Esophagus squamous epithelium (tissue), 5 donors: ENCODE measurements at places on chromosomes 6 and 20.

DNA sequence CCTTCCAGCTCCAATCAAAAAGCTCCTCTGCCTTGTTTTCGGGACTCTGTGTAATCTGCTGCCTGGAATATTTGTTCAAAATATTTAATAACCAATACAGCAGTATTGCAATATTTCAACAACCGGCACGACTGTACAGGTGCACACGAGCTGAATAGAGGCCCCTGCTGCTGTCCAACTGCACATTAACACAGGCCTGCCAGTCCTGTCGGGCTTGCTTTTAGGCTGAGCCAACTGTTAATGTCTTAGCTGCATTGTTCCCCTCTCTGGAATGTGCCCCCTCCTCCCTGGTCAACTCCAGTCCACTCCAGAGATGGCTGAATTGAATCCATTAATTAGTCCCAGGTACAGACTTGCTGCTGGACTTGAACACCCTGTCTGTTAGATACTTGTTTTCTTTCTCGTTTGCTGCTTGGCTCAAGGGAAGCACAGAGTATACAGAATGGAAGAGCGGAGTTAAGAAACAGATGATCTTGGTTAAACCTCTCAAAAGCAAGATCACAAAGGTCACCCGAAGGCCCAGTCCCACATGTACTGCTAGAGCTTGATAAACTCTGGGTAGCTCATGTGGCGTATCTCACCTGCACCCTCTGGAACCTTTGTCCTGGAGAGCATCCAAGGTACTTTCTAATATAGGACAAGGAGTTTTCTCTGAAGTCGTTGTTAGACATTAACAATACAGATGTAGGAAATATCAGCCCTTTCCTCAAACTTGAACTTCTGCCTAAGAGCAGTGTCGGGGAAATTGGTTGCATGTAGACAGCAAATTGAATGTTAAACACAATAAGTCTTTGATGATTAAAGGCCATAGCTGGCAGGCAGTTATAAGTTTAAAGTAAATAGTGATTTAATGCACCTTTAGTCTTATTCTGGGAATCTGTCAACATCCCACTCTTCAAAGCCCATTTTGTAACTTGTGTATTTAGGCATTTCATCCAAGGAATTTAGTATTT, 31.9 kb downstream of the SHLD1 start:
- DNase-seq, result no peak

DNA sequence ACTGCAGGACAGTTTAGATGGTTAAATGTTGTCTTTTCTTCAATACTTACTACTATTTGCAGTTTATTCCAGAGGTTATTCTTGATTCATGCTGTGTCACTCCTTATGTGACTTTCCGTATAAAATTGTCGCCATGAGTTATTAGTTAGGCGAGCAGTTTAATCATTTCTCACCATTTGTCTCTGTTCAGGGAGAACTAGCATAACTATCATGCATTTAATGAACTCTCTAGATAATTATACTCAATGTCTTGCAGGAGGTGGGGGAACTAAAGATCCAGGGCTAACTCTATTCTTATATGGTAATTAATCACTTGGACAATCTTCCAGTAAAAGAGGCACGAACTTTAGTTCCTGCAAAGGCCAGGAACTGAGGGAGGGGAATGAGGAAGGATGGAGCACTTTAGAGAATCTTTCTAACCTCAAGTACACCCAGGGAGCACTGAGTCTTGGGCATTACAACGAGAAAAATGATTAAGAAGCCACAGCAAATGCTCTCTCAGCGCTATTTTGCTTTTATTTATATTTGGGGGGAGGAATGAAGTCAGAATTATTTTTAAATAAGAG, 58.3 kb downstream of the IYD start:
- no peak for DNase-seq

- no peak for DNase-seq
Observed at GRCh38 chr6:13302291-13302690, 26.0 kb downstream of the TBC1D7 start.

GRCh38 chr20:33188421-33188820, 20.5 kb downstream of the BPIFA2 start:
- no peak for DNase-seq

DNA sequence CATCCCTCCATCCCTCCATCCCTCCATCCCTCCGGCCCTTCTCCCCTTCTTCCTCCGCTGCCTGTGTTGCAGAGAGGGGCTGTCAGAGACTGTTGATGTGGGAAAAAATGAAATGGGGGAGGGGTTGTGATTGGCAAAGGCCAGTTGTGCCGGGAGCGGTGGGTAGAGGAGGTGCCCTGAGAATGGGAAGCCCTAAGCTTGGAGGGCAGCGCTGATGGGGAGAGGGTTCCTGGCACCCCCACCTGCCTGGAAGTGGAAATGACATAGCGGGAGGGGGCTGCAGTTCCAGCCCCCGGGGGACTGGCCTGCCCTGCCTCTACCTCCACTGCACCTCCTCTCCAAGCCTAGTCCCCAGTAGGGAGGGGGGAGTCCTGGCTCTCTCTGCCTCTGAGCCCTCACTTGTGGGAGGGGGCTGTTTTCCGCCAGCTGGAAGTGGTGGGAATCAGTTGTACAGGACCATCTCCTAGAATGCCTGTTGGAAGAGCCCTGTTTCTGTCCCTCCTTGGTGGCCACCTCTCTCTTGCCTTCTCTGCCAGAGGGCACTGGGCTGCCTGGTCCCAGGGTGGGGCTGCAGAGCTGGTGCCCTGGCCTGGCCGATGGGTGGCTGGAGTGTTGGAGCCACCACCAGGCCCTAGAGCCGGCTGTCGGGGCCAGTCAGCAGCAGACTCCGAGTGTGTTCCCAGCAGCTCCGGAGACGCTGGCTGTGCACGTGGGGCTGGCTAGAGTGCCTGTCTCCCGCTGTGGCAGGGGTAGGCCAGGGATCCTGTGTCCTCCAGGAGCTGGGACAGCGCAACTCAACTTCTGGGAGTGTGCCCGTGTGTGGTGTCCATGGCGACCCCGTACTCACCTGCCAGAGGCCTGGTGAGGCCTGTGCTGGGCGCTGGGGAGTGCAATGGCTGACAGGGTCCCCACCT, 1.5 kb downstream of the DLGAP4 start:
- no peak for DNase-seq

DNA sequence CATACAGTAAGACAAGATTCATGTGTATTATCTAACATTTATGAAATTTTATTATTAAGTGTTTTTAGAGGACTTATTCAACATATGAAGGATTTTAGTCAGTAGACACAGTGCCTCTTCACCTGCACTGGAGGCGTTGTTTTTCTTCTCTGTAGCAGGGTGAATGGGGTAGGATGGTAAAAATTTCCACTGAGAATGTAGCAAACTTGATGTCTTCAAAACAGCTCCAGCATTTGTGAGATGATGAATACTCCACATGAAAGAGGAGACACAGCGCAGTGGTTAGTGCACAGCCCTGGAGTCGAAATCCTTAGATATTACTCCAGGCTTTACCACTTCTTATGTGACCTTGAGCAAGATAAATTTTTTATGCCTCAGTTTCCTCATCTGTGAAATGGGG, 110.5 kb upstream of the AHI1 start:
- DNase-seq, result no peak

- DNase-seq, result no peak
Observed at GRCh38 chr6:139149383-139149782, 14.5 kb downstream of the HECA start.

DNA sequence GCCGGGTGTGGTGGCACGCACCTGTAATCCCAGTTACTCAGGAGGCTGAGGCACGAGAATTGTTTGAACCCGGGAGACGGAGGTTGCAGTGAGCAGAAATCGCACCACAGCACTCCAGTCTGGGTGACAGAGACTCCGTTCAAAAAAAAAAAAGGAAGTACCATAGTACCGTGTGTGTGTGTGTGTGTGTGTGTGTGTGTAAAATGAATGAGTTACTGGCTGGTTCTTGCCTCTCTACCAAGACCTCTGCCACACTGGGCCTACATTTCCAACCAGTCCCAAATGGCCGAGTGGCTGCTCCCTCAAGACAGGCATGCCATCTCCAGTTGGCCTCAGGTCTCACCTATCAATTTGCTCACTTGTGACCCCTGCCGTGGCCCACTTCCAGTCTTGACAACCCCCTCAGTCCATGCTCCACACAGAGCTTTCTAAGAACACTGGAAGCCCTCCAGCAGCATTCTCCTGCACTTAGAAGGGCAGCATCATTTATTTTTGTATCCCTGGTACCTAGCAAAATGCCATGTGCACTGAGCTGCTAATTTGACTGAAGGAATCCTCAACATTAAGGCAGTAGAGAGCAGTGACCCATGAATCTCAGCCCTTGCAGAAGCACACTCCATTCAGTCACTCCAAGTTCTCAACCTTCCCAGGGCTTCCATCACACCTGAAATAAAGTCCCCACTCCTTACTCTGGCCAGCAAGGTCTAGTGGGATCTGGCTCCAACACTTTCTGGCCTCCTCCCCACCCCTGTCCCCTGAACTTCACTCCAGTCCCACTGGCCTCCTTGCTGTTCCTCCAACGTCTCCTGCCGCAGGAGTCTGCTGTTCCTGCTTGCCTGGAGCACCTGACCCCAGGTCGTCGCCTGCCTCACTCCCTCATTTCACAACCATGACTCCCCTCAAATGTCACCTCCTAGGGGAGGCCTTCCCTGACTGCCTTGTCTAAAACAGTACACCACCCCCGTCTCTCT, 29.9 kb downstream of the COX4I2 start:
- DNase-seq, result no peak

DNA sequence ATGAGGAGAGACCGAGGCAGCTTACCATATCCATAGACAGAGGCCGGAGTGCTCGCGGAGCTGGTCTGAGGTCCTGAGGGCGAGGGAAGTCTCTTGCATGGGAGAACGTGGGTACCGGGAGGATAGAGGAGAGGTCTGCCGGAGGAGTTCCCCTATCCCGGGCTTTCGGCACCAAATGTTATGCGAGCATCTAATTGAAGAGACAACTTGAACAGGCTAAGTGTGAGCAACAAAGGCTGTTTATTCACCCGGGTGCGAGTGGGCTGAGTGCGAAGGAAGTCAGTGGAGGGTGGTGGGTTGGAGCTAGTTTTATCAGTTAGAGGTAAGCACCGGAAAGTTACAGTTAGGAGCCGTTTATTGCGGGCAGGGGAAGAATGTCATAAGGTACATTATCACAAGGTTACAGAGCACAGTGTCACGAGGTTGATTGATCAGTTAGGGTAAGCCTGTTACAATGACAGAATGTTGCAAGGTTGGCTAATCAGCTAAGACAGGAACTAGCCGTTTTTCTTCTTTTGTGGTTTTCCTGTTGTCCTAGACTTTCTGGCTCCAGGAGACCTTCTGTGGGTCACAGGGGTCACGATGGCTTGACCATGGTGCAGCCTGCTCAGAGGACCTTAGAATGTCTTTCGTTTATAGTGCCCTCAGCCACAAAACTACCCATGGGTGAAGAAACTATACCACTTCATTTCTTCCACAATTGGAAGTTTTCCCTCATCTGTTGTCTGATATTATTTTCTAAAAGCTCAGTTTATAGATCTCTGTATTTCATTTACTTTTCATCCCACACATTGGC, 746.0 kb upstream of the ADGRB3 start:
- DNase-seq, result no peak

- DNase-seq, result no peak
Observed at GRCh38 chr6:113598786-113599185, 258.4 kb upstream of the MARCKS start.

DNA sequence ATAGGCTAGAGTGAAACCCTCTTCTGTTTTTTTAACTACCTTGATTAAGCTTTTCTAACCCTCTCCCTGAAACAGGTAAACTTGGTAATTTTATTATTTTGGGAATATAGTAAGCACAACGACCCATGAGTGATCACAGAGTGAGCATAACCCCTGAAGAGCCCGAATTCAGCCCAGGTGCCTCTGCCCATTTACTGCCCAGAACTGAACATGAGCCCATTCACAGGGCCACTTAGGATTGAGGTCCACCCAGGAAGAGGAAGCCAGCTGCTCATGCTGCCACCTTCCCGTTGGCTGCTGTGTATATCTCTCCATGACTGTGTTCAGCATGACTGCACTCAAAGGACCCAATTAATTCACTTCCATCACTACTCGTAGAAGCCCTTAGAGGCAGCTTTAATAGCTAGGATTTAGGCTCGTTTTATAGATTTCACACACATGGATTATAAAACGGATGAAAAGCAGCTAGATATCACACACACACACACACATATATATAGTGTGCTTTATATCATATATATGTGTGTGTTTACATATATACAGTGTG, 8.3 kb upstream of the PDE10A start:
- DNase-seq, result no peak

- no peak for DNase-seq
Observed at GRCh38 chr20:48329676-48330664, 497.8 kb downstream of the PREX1 start.

GRCh38 chr6:11909696-11910132, 102.4 kb upstream of the HIVEP1 start:
- DNase-seq, result no peak

DNA sequence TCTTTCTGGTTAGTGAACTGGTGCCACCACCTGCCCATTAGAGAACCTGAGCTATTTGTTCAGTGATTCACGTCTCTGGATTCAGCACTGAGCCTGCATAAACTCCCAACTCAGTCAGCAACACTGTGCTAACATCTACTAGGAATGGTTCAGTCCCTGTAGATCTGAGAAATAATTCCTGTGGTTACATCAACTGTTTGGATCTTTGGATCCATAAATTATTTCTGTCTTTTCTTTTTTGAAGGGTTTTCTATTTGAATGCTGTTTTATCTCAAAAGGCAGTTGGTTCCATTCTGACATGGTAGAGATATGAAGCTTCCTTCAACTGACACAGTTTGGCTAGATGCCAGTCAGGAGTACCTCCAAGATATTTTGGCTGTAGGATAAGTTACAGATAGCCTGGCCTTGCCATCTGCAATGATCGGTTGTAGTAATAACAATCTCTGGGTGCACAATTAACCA, 125.9 kb downstream of the TRMT11 start:
- DNase-seq, result no peak

DNA sequence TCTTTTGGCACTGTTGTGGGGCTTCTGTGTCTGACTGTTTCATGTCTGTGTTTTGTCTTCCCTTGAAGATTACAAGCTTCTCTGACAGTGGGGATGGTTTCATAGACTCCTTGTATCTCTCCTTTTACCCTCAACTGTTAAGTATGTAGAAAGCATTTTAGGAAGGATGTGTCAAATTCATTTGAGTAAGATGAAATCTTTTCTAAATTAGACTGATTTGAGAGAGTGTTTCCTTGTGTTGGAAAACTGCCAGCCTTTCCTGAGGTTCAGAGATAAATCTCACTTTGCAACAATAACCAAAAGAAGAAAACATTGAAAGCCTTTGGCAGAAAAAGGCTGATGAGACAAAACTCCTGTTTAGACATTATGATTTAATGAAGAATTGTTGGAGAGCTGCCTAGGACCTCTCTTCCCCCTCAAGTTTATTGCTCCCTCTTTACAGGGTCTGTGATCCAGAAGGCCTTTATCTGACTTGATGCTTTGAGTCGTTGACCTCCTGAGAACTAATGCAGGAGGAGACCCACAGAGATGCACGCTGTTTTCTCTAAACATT, 68.3 kb downstream of the ANKS1A start:
- DNase-seq, result no peak

DNA sequence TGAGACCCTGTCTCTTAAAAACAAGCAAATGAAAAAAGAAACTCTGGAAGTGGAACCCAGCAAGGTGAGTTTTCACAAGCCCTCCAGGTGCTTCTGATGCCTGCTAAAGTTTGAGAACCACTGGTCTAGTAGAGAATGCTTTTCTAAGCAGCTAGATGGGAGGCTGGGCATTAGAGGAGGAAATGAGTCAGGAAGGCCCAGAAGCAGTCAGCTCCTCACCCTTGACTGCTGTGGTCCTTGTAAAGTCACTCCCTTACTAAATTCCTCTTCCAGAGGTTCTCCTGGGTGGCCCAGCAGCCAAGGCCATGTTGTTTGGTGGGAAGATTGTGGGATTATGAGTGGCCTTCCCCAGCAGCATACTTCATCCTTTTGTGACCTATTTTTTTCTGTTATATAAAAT, 52.0 kb upstream of the FYN start:
- no peak for DNase-seq
